ENCODE measurements at places on chromosomes 11 and 22. TPM values are rescaled to one million over a fixed set of nuclear protein-coding genes. Genes with fewer than 3 reads are reported as not detected.

The TRMU gene
- 17.7 TPM for total RNA-seq

The IL10RA gene
- 2.3 TPM for total RNA-seq

GRCh38 chr11:79960461-79960860 lies 519.6 kb upstream of the TENM4 start:
- DNase-seq, result no peak

The NCAPD3 gene
- 22.2 TPM for total RNA-seq

GRCh38 chr11:46391578-46392420 lies at the start of gene CHRM4:
Gene CHRM4 (minus strand): TSS chr11:46391776. CDS start chr11:46386557, 5,219 bp downstream.
- no peak for DNase-seq

GRCh38 chr22:43946384-43946667 lies 8.9 kb upstream of the SAMM50 start:
- DNase-seq, result no peak

GRCh38 chr11:74478877-74479731 lies 11.8 kb upstream of the KCNE3 start:
- no peak for DNase-seq

- DNase-seq, result no peak
Measured at GRCh38 chr22:50516068-50516467, 8.0 kb downstream of the NCAPH2 start.

- no peak for DNase-seq
Measured at GRCh38 chr11:88709567-88709966, 356.2 kb downstream of the GRM5 start.

- no peak for DNase-seq
Measured at GRCh38 chr11:37942081-37942480, 1344.0 kb upstream of the RAG2 start.
